ENCODE measurements at places on chromosomes 2 and 18.

GRCh38 chr2:86466306-86466705, 25.1 kb downstream of the KDM3A start:
- DNase-seq: no peak

DNA sequence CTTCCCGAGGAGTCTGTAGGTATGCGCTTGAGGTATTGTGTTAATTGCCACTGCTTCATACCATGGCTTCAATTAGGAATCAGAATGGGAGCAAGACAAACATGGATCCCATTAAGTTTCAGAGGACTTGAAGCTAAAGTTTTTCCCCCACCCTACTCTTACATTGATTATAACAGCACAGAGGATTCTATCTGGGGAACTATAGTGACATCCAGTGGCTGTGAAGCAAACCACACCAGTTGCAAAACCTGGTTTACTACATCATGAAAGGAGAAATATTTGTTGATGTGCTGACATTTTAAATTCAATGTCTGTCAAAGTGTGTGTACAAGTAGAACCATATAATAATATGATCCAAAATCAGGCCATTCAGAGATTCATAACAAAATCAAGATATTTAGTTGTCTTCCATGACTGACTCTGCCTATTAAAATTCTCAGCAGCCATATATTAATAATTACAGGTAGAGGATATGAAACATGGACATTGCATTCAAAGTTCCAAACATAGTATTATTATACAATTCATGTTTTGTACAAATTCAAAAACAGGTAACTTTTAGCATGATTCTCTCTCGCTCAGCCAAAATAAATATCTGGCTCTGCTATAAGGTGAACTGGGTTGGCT, 82.9 kb downstream of the GRB14 start:
- peak; percentile 75 for DNase-seq

- DNase-seq: no peak
Measured at GRCh38 chr18:13538630-13539029, 187.7 kb downstream of the FAM210A start.

DNA sequence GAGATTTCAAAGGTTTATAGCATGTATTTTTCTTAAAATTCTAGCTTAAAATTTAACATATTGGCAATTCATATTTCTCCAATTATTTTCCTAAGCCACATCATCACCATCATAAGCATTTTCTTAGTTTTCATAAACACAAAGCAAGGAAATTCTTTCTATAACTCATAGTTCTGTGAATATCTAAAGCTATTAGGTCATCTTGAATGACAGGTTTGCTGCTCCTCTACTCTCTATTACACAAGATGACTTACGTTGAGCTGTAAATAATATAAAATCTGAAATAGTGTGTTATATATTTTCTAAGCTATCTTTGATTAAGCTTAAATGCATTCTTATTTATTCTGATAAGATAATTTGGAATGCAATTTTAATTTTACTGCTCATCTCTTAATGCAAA, 984.6 kb upstream of the CNTNAP5 start:
- no peak for DNase-seq

GRCh38 chr2:134123332-134123731, 130.5 kb upstream of the MGAT5 start:
- DNase-seq: no peak

- DNase-seq: no peak
Measured at GRCh38 chr18:54327818-54328217, 29.8 kb downstream of the STARD6 start.

DNA sequence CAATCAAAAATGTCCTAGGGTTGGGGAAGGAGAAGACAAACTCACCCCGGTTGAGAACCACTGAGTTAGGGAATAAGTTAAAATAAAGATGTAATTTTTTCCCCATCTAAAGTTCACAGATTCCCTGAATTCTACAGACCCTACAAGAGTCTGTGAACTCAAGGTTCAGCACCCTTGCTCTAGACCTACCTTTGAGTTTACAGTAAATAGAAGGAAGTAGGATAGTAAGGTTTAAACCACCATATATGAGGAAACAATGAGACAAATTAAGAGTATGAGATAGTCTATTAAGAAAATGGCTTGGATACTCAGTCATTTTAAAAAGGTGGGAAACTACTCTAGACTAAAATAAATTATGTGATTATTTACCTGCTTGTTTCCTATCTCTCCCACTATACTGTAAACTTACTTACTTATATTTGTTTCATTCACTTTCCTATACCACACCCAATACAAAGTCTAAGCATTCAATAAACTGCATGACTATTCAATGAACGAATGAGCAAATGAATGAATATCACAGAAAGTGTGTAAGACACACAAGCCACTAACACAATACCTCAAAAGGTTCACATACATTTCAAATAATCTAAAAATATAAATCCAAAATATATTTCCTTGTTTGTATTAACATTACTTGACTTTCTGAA, 13.4 kb downstream of the VPS54 start:
- no peak for DNase-seq

GRCh38 chr2:96225016-96225533, 16.4 kb upstream of the STARD7 start:
- peak; percentile 74 for DNase-seq

- peak; percentile 59 for DNase-seq
Measured at GRCh38 chr2:88871336-88871735, 179.9 kb downstream of the RPIA start.

- DNase-seq: peak; percentile 84
Measured at GRCh38 chr2:108594132-108594981, 60.1 kb downstream of the LIMS1 start.

DNA sequence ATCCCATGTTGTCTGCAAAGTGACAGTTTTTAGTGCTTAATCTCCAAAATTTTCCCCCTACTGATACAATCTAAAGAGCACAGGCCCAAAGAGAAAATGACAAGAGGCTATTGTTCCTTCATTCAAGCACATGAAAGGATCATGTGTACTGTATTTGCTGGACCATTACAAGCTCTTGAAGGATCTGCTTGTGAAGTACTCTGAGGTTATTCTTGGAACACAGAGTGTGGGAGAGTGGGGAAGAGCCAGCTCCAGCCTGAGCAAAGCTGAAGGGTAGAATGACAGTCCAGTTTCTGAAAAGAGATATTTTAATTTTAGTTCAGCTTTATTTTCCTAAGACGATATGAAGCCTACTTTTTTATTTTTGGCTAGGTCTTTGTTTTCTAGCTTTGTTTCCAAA, 112.2 kb downstream of the GALNT3 start:
- no peak for DNase-seq

GRCh38 chr2:165697748-165698443, 96.2 kb downstream of the GALNT3 start:
- no peak for DNase-seq

- DNase-seq: no peak
Measured at GRCh38 chr2:8501061-8501720, 180.7 kb upstream of the ID2 start.

DNA sequence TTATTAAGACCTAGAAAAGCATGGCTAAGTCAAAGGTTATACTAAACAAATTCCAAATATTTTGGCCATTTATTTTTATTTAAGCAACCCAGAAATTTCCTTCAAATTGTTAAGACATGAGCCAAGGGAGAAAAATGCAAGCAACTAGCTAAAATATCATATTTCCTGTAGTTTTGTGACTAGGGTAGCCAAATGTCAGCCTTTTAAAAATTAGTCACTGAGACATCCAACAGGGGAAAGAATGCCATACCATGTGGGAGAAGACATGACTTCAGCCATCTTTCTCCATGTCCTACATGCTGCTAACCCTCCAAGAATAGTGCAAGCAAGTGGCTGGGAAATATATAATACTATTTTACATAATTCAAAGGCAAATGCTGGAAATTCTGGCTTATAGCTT, 197.9 kb downstream of the DSEL start:
- DNase-seq: no peak

Measured in hematopoietic multipotent progenitor cell treated with erythropoietin and hydrocortisone succinate and interleukin-3 and kit ligand, for 4 days (in vitro differentiated cells).